Right ventricle myocardium superior (tissue), 1 donor: ENCODE measurements at places on chromosomes 2 and 18. TPM values are rescaled to one million over a fixed set of nuclear protein-coding genes. Genes with fewer than 3 reads are reported as not detected.

LRRTM4 gene
- total RNA-seq = 0.70 TPM

SLC23A3 gene
- total RNA-seq = 1.4 TPM

DNA sequence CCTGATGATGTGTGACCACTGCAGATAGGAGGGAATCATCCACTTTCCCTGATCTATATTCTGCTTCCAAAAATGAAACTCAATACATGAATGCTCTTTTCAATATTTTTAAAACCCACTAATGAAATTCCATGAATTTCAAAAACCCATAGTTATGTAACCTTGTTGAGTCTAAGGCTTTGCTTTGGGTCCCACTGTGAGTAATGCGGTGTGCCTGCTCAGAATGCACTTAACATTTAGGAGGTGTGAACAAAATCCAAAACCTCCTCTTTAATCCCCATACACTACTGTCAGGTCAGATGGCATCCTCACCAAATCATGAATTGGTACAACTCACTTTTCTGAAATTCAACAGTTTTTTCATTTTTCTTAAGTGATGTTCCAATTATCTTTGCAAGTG is 50.4 kb downstream of the CCDC93 start:
- DNase-seq = no peak

DNA sequence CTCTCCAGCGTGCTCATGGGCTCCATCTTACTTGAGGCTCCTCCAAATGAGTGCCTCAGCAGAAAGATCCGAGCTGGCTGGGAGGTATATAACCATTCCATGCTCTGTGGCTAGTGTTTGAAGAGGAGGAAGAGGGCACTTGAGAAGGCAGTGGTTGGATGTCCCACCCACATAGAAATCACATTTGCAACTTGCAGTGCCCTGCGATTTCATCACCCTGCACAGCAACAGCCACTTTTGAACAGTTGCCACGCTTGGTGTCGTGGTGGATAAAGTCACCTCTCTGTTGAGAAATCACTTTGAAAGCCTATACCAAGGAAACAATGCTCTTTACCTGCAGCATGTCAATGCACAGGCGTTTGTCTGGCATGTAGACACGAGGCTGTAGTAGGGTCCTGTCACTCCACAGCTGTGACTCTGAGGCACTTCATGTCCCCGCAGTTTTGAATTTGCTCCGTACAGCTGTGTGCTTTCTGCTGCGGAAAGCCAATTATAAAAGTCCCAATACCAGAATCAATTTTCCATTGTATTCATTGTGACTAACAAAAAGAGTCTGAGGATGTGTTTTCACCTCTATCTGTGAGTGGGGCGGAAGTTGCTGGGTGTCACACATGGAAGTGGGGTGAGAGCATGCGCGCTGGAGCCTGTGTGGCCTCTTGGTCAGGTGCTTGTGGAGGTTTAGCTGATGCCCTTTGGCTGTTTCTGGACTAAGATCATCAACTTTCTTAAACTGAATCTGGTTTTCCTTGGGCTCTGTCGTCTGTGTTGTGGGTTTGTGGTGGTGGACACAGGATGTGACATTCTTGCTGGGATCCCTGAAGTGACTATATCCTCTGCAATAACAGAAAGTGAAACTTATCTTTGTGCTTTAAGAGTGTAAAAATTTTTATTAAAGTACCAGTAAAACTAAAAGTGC is 2.8 kb downstream of the CNDP2 start:
- peak; percentile 77 for DNase-seq

DNA sequence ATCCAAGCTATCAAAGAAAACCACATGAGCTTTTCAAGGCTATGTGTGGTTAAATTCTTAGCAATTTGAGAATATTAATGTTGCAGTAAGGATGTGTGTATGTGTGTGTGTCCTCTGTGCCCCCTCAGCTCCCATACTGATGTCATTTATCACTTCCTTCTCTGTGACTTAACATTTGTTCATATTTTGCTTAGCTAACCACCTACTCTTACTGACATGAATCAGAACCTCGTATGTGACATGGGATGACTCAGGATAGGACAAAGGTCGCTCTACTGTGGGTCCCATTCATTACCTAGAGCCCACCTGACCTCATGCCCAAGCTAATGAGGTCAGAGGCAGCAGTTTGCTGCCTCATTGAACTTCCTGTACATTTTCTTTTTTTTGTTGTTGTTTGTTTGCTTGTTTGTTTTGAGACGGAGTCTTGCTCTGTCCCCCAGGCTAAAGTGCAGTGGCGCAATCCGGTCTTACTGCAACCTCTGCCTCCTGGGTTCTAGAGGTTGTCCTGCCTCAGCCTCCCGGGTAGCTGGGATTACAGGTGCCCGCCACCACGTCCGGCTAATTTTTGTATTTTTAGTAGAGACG is 36.3 kb downstream of the MOGAT1 start:
- no peak for DNase-seq

SPDYA gene
- 0.24 TPM for total RNA-seq

- DNase-seq = no peak
Observed at GRCh38 chr2:233007739-233008138, 5.3 kb downstream of the NGEF start.

REG1B gene
- total RNA-seq = not detected

DNA sequence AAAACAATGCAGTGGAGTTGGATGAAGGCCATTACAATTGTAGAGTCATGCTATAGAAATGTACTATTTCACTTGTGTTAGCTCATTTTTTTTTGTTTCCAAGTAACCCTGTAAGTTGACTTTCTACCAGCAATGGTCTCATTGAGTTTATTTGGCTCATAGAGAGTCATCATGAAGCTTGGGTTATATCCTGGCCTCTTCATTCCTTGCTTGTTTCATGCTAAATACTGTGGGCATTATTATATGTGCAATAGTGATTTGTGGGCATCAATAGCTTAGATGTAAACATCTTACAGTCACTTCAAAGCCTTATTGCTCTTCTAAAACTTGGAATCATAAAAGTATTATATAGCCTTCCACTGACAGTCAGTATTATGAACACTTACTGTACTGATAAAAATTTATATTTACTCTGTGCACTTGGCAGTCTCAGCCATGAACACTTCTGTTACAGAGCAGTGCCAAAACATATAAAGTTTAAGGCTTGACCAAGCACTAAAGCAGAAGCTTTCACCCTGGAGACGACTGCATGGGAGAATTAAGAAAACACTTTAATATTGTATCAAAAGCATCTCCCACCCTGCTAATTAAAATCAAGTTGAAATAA is 751.2 kb downstream of the SATB2 start:
- DNase-seq = no peak

GRCh38 chr2:20465716-20466394 is 19.0 kb downstream of the RHOB start:
- DNase-seq = no peak

DNA sequence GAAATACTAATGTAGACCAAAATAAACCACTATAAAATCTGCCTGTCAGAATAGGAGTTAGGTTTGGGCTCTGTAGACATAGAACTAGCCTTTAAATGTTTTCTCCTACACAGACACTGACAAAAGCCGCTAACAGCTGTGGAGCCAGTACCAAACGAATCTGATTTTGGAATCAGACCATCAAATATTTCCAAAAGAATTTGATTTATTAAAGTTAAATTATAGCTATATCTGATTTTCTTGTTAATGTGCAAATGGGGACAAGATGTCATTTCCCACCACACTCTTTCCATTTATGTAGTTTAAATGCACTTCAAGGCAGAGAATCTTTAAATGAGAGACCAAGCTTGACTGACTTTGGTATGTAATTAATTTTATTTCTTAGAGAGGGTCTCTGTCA is 343.4 kb upstream of the FIGN start:
- DNase-seq = no peak

SLC25A12 gene
- 107 TPM for total RNA-seq

DNA sequence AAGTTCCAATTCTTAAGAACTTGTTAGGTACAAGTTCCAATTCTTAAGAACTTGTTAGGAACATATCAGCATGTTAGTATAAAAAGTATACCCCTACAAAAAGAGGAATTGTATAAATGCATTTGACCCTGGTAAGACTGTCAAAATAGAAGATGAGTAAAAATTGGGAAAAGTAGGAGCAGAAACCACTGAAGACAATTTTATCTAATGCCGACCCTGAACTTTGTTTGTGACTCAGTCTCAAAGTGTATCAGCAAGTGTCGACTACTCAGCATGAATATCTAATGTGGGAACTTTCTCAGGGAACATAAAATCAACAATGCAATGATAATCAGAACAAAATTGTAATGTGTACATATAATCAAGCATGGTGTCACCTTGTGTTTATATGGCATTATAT is 583 bp upstream of the CD226 start:
- DNase-seq = no peak

RAB17 gene
- total RNA-seq = 4.1 TPM

DNA sequence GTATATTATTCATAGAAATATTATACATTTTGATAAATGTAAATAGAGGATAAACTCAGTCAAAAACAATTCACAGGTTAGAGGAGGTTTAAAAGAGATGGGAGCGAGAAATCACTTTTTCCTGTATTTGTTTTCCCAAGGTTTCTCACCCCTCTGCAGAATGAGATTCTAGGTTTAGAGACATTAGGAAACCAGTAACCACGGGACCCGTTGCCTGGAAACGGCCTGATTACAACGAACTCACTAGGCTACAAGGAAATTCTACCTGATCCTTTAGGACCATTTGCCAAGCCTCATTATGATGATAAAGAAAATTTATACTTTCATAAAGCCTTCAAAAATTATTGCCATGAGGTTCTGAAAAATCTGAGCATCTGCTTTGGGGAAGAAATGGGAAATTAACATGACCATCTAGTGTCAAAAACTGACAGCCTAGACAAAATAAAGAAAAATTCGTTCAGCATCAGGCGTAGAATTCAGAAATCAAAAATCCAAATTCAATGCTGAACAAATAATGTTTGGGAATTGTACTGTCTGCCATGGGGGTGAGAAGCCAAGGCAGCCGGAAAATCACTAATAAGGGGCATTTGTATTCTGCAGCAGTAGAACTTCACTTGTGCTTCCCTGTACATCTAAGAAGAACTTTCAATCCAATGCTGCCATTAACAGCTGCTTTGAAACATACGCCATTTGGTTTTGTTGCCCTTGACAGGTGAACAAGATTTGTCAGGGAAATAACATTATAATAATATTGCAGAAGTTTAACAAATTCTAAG is 262.3 kb downstream of the NRXN1 start:
- no peak for DNase-seq

ABCG5 gene
- total RNA-seq = not detected

AFF3 gene
- 7.6 TPM for total RNA-seq

ANTXR1 gene
- 31.2 TPM for total RNA-seq

DNA sequence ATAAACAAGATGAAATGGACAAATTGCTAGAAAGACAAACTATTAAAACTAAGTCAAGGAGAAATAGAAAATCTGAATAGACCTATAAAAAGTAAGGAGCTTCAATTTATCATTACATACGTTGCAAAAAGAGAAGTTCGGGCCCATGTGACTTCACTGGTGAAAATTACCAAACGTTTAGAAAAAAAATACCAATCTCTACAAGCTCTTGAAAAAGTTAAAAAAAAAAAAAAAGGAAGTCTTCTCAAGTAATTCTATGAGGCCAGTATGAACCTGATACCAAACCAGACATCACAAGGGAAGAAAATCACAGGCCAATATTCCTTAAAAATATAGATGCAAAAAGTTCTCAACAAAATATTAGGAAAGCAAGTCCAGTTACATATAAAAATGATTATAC is 20.2 kb upstream of the ACVR2A start:
- no peak for DNase-seq

IKZF2 gene
- 4.3 TPM for total RNA-seq

TMEM247 gene
- not detected for total RNA-seq

DNA sequence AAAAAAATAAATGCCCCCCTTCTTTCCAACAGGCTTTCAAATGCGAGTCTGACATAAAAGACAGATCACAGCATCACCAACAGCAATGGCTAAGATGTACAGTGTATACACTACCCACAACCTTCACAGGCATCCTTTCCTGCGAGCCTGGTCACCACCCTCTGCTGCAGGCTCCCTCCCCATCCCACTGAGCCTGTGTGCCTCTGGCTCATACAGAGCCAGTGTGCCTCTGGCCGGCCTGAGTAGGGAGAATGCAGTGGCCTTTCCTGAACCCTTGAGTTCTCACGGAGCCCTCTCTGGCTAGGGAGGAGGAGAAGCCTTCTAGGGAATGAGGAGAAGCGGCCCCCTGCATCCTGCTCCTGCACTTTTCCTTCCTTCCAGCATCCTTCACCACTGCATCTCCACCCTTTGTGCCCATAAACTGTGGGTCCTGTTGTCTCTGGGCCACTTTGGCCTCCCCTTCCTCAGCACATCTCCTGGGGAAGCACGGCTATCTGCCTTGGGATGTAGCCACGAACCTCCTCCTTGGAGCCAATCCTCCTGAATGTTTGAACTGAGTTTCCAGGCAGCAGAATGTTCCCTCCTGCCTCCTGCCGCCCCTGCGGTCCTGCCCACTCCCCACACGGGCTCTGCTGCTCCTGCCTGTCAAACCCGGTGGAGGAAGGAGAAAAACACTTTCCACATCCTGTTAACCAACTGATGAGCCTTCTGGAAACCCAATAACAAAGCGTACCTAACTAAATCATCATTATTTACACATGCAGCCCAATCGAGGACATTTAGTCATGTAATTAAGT is 22.5 kb downstream of the GYPC start:
- DNase-seq = no peak

- DNase-seq = no peak
Observed at GRCh38 chr18:78768656-78769501, 210.7 kb upstream of the SALL3 start.

- no peak for DNase-seq
Observed at GRCh38 chr2:158775273-158776027, 19.7 kb upstream of the DAPL1 start.

ZNF142 gene
- 20.5 TPM for total RNA-seq

GRCh38 chr2:214995409-214995808 is 143.0 kb downstream of the ABCA12 start:
- no peak for DNase-seq

- no peak for DNase-seq
Observed at GRCh38 chr2:134594399-134594798, 124.4 kb downstream of the TMEM163 start.

IL36G gene
- total RNA-seq = not detected

DNA sequence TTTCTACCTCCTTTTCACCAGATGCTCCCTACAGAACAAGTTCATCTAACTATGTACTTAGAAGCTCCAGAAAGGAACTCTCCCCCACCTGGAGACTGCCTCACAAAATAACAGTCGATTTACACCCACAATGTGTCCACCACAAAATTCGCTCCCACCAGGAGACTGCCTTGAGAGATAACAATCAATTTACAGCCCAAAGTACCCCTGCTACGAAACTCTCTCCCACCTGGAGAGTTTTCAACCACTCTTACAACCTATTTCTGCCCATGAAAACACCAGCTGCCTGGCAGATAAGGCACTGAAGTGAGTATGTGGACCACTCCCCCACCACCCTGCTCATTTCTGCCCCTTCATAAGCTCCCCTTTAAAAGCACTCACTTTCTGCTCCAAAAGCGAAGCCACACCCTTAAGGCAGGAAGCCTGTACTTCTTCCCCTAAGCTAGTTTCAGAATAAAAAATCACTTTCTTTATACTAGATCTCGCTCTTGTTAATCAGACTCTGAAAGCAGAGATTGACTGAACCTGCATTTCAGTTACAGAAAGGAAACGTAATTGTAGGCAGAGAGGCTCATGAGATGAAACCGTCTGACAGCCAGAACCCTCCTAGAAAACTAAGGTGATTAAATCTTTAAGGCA is 94.4 kb upstream of the RBBP8 start:
- DNase-seq = no peak
